ENCODE measurements at places on chromosomes 1 and 21. TPM values are rescaled to one million over a fixed set of nuclear protein-coding genes. Genes with fewer than 3 reads are reported as not detected.

Gene SPRR2G
- not detected for total RNA-seq

Gene PTGS2
- total RNA-seq: not detected

Gene VHLL
- 0.28 TPM for total RNA-seq

Gene UBL4B
- not detected for total RNA-seq
